ENCODE measurements at places on chromosomes 16 and 17. TPM values are rescaled to one million over a fixed set of nuclear protein-coding genes. Genes with fewer than 3 reads are reported as not detected.

DNA sequence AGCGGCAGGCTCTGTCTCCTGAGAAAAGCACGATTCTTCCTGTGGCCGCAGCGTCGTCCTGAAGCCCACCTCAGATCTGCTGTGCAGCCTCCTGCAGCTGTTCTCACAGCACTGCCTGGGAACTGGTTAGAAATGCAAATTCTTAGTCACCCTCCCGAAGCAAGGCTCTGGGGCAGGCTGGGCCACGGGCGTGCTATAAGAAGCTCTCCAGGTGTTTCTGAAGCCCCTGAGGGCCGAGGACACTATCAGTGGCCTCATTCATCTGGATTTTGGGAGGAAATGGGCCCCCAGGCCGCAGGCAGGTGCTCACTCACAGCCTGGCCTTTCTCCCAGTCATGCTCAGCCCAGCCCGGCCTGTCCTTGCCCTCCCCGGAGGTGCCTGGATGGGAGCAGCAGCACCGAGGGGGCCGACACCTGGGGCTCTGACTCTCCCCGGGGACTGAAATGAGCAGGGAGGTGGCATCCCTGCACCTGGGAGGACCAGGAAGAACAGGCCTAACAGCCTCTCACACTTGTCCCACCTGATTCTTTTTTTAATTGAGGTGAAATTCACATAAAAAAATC, 10.4 kb upstream of the NLRC3 start:
- peak; percentile 65 for DNase-seq
- peaks cover 14% of the 10 kb centered on the region for H3K36me3 ChIP-seq
- no peak overlapping the region for H3K27ac ChIP-seq
- no peaks in the 10 kb centered on the region for H3K4me1 ChIP-seq
- no peaks in the 10 kb centered on the region for H3K27me3 ChIP-seq
- H3K4me3 ChIP-seq = no peak overlapping the region

GRCh38 chr16:27779641-27780164, 229.8 kb downstream of the KATNIP start:
- no peaks in the 10 kb centered on the region for H3K36me3 ChIP-seq
- DNase-seq = peak; percentile 97
- no peak overlapping the region for H3K4me3 ChIP-seq

GRCh38 chr16:84218176-84218823, 21.5 kb downstream of the KCNG4 start:
- no peak overlapping the region for H3K4me3 ChIP-seq
- no peaks in the 10 kb centered on the region for H3K36me3 ChIP-seq
- peak; percentile 19 for DNase-seq
- H3K4me1 ChIP-seq = no peaks in the 10 kb centered on the region
- peaks cover 11% of the 10 kb centered on the region for H3K27me3 ChIP-seq

DNA sequence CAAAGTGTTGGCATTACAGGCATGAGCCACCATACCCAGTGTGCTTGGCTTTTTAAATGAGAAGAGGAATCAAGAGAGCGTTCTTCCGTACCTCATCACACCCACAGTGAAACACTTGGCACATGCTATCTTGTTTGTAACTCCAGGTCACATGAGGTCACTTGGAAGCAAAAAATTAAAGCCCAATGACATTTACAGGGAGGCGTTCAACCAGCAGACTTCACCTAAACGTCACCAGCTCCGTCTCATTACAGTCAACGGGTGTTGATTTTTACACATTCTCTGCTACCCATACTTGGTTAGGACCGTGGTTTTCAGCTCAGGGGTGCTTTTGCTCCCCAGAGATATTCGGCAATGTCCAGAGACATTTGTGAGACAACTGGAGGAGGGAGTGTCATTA, 127.0 kb downstream of the XYLT1 start:
- no peaks in the 10 kb centered on the region for H3K27me3 ChIP-seq
- H3K4me3 ChIP-seq = no peak overlapping the region
- H3K27ac ChIP-seq = no peak overlapping the region
- DNase-seq = no peak
- H3K4me1 ChIP-seq = peaks cover 9% of the 10 kb centered on the region

- H3K27me3 ChIP-seq = peaks cover 8% of the 10 kb centered on the region
- no peaks in the 10 kb centered on the region for H3K36me3 ChIP-seq
- DNase-seq = peak; percentile 38
- H3K27ac ChIP-seq = no peak overlapping the region
Measured at GRCh38 chr17:8039611-8040168, 831 bp downstream of the ALOX15B start.

GRCh38 chr16:58699151-58699550, 14.6 kb upstream of the SLC38A7 start:
- no peak overlapping the region for H3K4me3 ChIP-seq
- no peaks in the 10 kb centered on the region for H3K4me1 ChIP-seq
- DNase-seq = no peak
- no peak overlapping the region for H3K27ac ChIP-seq

SAMD14 gene
- 2.7 TPM for total RNA-seq

DNA sequence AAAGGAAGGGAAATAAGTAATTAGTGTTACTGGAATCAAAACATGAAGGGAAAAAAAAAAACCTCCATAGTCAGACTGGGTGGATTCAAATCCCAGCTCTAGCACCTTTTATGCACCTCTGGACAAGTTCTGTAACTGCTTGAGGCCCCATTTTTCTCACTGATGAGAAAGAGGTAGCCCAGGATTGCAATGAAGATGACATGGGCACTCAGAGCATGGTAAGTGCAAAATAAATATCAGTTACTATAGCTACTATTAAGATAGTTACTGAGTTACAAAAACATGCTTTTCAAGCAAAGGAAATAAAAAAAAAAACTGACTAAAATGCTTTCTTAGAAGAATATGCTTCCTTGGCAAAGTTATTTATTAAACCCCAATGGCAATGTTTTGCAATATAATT, 58.8 kb downstream of the CEP95 start:
- no peak overlapping the region for H3K4me3 ChIP-seq
- H3K27me3 ChIP-seq = no peaks in the 10 kb centered on the region
- no peak for DNase-seq
- H3K4me1 ChIP-seq = peaks cover 13% of the 10 kb centered on the region
- peak overlapping the region; percentile 49 for H3K27ac ChIP-seq

DNA sequence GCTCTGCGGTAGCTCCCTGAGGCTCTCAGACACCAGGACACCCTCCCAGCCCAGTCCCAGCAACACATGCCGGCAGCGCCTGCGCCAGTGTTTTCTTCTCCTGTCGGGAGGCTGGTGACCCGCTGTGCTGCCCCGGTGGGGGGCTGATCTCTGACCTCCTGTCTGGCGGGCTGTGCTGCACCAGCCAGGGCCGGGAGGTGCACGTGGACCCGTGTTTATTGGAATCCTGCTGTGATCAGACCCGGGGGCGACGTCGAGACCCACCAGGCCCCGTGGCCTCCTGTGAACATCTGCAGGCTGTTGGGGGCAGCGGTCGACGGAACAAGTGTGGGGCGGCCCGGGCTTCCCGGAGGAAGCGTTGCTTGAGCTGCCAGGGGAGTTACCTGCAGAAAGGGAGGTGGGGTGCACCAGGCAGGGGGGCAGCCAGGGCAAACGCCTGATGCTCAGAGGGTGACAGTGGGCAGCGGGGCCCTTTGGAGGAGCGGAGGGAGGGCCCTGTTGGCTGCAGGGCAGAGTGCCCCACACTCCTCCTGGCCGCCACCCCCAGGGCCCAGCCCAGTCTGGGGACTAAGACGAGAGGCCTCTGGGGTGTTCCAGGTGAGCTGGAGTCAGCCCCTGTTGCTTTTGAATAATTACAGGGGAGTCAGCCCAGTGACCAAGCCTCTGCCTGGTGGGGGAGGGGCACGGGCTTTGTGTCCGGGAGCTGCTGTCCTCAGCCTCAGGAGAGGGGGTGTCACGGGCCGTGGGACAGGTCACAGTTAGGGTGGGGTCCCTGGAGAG, 2.3 kb upstream of the SSTR5 start:
- no peaks in the 10 kb centered on the region for H3K4me1 ChIP-seq
- peaks cover 19% of the 10 kb centered on the region for H3K27me3 ChIP-seq
- no peak for DNase-seq
- no peak overlapping the region for H3K27ac ChIP-seq
- H3K36me3 ChIP-seq = no peaks in the 10 kb centered on the region

DNA sequence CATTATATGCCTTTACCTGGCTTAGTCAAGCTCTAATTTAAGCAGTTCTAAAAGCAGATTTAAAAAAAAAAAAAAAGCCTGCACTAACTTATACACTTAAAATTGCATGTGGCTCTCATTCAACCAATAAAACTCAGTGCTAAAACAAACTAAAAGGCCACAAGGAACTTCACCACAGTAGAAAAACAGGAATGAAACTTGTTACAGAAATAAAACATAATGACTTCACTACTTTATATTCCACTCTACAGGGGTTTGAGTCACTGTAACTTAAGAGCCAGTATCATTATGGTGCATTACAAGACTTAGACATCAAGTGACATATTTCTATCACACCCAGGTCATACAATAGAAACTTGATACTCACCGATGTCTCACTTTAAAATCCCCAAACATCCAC, 11.1 kb downstream of the CA10 start:
- no peaks in the 10 kb centered on the region for H3K27me3 ChIP-seq
- no peak overlapping the region for H3K4me3 ChIP-seq

GRCh38 chr16:19781226-19781625, 63.2 kb downstream of the IQCK start:
- H3K36me3 ChIP-seq = no peaks in the 10 kb centered on the region
- peak; percentile 90 for DNase-seq
- no peak overlapping the region for H3K4me3 ChIP-seq
- H3K27me3 ChIP-seq = no peaks in the 10 kb centered on the region
- H3K27ac ChIP-seq = peak overlapping the region; percentile 53

SLC5A11 gene
- not detected for total RNA-seq

DNA sequence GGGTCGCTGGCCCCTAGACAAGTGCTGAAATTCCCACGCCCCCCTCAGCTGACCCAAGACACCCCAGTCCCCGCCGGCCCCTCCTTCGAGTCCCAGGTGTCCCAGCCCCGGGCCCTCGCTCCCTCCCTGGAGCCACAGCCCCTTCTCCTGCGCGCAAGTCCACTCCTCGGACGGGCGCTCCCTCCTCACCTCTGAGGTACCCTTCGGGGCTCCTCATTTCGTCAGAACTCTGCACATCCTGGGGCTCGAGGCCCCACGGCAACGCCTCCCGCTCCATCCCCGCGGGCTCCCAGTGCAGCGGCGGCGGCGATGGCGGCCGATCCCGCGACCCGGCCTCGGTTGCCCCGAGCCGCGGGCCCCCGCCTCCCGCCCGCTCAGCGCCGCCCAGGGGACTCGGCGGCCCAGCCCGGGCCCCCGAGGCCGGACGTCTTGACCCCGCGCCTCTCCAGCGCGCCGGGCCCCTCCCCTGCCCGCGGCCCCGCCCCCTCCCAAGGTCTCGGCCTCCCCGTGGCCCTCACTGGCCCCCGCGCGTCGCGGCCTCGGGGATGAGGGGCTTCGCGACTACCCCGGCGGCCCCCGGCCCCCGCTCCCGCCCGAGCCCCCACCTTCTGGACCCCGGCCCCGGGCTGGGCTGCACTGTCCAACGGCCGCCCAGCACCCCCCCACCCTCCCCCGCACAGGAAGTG, at the start of gene ZNF768:
TSS of gene ZNF768 (minus strand) at position 430 of the 686 bp plus-strand sequence. CDS start at position 277, 153 bp downstream.
- no peaks in the 10 kb centered on the region for H3K27me3 ChIP-seq
- H3K4me1 ChIP-seq = peaks cover 6% of the 10 kb centered on the region
- H3K36me3 ChIP-seq = peaks cover 17% of the 10 kb centered on the region
- H3K4me3 ChIP-seq = peak within 1 kb of the TSS; percentile 90
- DNase-seq = peak; percentile 98

DNA sequence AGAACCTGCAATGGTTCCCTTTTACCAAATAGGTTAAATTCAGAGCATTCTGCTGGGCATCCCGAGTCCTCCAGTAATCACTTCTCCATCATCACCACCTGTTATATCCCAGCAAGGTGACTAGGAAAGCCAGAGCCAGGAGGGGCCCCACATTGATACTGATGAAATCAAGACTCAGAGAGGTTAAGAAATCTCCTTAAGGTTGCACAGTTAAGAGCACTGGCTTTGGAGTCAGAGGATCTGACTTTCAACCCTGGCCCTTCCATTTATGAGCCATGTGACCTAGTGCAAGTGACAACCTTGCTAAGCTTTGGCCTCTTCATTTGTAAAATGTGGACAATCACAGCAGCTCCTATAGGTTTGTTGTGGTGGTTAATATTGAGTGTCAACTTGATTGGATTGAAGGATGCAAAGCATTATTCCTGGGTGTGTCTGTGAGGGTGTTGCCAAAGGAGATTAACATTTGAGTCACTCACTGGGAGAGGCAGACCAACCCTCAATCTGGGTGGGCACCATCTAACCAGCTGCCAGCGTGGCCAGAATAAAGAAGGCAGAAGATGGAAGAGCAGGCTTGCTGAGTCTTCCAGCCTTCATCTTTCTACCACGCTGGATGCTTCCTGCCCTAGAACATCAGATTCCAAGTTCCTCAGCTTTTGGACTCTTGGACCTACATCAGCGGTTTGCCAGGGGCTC, 194.2 kb upstream of the ASIC2 start:
- H3K27me3 ChIP-seq = no peaks in the 10 kb centered on the region
- H3K4me3 ChIP-seq = no peak overlapping the region
- no peak overlapping the region for H3K27ac ChIP-seq
- no peaks in the 10 kb centered on the region for H3K4me1 ChIP-seq
- DNase-seq = no peak
- H3K36me3 ChIP-seq = no peaks in the 10 kb centered on the region

OTOA gene
- total RNA-seq = under 0.01 TPM

- no peaks in the 10 kb centered on the region for H3K27me3 ChIP-seq
- no peak overlapping the region for H3K4me3 ChIP-seq
- no peak overlapping the region for H3K27ac ChIP-seq
- H3K36me3 ChIP-seq = no peaks in the 10 kb centered on the region
- no peaks in the 10 kb centered on the region for H3K4me1 ChIP-seq
Measured at GRCh38 chr17:54813896-54814295, 86.8 kb upstream of the TOM1L1 start.

DNA sequence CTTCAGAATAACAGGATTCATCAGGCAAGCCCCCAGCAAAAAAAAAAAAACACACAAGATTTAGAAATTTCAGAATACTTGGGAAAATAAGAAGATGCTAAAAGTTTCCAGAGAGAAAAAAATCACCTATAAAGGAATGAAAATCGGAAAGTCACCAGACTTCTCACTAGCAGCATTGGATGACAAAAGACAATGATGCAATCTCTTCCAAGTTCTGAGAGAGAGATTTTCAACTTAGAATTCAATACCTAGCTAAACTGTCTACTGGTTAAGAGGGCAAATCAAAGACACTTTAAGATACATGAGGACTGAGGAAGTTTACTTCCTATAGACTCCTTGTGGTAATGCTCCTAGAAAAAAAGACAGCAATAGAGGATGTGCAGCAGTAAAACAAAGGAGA, 23.9 kb upstream of the TNS4 start:
- no peaks in the 10 kb centered on the region for H3K27me3 ChIP-seq
- H3K4me1 ChIP-seq = peaks cover 21% of the 10 kb centered on the region
- DNase-seq = no peak
- H3K36me3 ChIP-seq = no peaks in the 10 kb centered on the region

GRCh38 chr16:89599451-89599858, 14.0 kb upstream of the DPEP1 start:
- H3K27me3 ChIP-seq = no peaks in the 10 kb centered on the region
- no peaks in the 10 kb centered on the region for H3K36me3 ChIP-seq
- no peak overlapping the region for H3K27ac ChIP-seq
- H3K4me3 ChIP-seq = no peak overlapping the region
- peaks cover 15% of the 10 kb centered on the region for H3K4me1 ChIP-seq
- no peak for DNase-seq
